Activated naive CD4-positive, alpha-beta T cell treated with anti-CD3 and anti-CD28 coated beads for 36 hours (primary cell): ENCODE measurements at places on chromosomes 13 and 19.

GRCh38 chr13:92838786-92839185 lies 387.8 kb upstream of the GPC6 start:
- no peak for DNase-seq

DNA sequence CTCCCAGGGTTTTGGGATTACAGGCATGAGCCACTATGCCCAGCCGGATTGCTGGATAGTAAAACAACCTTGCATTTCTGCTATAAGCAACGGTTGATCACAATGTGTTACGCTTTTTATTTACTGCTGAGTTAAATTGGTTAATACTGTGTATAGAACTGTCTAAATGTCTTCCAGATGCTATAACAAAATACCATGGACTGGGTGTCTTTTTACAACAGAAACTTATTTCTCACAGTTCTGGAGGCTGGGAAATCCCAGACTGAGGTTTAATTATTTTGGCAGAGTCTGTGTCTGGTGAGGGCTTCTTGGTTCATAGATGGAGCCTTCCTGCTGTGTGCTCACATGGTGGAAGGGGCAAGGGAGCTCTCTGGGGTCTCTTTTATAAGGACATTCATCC lies 65.5 kb downstream of the ING1 start:
- DNase-seq, result no peak

- no peak for DNase-seq
These were observed 109.9 kb downstream of the RBM26 start for GRCh38 chr13:79295906-79296706.

DNA sequence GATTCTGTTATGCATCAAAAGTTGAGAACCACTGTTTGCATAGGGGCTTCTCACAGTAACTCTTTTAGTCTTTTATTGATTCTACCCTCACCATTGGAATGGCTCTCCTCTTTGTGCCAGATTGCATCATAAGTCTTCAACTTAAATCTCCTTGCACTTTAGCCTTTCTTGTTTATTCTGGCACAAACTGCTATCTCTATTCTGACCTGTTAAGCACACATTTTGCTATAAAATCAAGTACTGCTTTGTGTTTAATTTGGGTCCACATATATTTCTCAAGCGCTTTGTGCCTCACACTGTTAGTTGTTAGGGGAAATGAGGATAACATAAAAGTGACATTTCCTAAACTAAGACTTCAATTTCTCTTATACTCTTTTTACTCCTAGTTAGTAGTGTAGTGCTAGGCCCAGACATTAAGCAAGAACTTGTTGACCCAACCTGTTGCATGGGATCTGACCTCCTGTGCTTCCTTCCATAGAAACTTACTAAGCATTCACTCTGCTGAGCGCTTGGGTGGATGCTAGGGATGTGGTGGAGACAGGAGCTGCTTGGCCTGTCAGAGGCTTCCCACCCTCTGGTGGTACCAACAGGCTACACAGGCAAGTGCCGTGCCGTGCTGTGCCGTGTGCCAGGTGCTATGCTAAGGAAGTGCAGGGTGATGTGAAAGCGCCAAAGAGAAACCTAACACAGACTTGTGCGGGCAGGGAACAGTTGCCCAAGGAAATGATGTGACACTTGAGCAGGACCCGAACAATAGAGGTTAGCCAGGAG lies 1.2 kb downstream of the UTP14C start:
- no peak for DNase-seq

GRCh38 chr13:48715977-48716376 lies 62.2 kb downstream of the CYSLTR2 start:
- no peak for DNase-seq

DNA sequence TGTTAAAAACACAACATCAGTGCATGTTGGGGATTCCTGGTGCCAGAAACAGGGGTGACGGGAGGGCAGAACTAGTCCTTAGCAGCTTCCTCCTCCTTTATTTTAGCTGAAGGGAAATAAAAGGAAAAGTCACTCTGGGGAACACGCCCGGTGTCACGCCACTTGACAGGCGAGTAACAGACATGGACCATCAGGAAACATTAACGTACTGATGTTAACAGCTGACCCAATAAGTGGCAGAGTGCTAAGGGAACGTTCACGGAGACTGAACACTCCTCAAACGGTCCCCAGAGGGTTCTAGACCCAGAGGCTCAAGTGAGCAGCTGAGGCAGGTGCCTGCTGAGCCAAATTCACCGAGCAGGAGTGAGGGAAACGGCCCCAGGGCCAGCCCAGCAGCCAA lies 13.9 kb upstream of the EIF3G start:
- DNase-seq, result no peak

DNA sequence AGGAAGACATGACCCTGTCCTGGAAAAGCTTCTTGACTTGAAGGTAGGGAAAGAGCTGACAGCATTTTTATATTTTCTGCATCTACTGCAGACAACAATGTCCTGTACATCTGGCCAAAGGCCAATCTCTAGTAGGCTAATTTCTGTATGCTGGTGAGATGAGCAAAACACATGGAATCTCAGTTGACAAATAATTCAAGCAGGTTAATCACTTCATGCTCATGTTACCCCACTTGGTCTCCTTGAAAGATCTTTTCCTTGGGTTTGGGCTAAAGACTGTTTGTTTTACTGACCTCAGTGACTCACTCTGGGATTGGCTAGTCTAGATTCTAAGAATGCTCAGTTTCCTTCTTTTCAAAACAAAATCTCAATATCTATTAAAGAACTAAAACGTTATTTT lies 298.8 kb downstream of the LMO7 start:
- DNase-seq, result no peak

- DNase-seq, result no peak
These were observed 51.6 kb downstream of the CHST8 start for GRCh38 chr19:33673258-33673875.

DNA sequence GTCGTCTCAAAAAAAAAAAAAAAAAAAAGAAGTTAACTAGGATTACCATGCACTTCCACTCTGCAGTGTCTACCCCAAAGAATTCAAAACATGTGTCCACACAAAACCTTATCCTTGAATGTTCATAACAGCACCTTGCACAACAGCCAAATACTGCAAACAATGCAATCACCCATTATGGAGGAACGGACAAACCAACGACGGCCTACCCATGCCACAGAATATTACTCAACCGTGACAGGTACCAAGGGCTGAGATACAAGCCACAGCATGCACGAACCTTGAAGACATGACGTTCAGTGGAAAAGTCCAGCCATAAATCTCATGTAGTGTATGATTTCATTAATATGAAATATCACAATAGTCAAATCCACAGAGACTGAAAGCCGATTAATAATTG lies 3.0 kb upstream of the SHISA7 start:
- no peak for DNase-seq

GRCh38 chr13:97549201-97549600 lies 115.2 kb downstream of the RAP2A start:
- DNase-seq, result no peak

DNA sequence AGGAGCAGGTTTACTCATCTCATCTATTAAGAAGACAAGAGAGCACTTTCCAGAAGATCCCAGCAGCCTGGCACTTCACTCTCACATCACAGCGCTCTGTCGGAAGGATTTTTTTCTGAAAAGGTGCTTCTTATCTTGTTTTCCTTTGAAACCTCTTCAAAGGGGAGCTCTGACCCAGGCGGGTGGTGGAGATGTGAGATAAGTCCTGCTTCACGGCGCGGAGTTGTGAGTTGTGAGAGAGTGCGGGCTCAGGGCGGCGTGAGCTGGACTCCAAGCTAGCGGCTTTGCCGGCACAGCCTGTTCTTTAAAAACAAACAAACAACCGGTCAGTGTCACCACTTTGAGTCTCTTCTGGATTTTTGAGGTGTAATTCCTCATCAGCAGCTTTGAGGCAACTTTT lies 169.0 kb upstream of the ARGLU1 start:
- no peak for DNase-seq

GRCh38 chr13:103866048-103866447 lies 799.8 kb upstream of the SLC10A2 start:
- DNase-seq, result no peak

DNA sequence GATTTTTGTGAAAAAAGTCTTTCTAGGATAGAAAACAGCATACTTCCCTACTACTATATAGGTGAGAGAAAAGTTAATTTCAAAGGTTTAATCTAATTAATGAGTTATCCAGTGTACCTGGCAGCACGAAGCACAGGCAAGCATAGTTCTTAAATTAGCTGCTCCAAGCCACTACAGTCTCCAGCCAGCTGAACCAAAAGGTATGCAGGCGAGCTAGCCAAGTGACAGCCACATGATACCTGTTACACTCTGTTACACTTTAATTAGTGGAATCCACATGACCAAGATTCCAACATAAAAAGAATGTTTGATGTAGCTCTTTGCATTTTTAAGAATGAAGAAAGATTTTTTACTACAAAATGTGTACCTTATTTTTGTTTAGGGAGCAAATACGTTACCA lies 15.5 kb downstream of the SLC25A30 start:
- DNase-seq, result no peak

DNA sequence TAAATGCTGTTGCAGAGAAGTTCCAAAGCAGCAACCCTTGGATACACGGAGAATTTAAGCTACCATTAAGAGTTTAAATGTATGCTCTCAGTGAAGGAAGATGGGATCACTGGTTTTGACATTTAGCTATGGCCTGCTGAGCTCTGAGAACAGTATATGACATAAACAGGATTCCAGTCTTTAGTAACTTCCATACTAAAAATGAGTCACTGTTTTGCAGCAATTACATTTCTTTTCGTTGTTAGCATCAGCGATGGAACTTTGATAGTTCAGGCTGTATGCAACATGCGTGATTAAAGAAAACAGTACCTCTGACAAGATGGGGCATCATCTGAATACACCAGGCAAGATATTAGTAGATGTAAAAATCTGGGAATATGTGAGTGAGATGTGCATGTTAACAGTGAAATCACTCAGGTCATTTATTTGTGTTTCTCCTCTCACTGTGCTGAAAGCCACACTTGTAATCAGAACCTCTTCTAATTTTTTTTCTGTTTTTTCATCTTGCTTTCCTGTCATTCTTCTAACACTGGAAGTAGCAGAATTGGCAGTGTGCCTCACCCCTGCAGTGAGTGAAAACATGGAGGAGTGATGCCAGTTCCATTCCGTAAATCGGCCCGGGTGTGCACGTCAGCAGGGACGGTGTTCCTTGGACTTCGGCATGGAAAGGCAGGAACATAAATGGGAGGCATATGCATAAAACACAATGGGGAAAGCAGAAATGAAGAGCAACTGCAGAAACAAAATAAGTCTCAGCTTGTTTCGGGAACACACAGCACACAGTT lies 361.5 kb downstream of the OXGR1 start:
- no peak for DNase-seq

- DNase-seq, result peak; percentile 6
These were observed 1.1 kb downstream of the DACH1 start for GRCh38 chr13:71865874-71866334.

DNA sequence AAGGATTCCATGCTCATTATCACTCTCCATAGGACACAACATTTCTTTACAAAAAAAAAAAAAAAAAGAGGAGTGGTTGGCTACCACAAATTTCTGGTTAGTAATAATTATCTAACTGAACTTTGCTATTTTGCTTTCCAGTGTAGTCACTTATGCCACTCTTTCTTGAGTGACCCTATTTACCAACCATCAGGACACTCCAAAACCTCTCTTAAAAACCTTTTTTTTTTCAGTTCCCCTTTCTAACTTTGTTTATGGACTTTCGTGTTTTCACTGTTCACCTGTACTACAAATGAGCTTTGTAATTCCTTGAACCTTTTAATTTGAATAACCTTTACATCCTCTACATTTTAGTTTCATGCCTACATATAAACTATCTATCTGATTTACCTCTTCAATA lies 686.5 kb upstream of the PCDH9 start:
- DNase-seq, result no peak

- DNase-seq, result no peak
These were observed 38.7 kb downstream of the SIAH3 start for GRCh38 chr13:45812695-45813372.

GRCh38 chr13:35817642-35818607 lies 313.3 kb downstream of the DCLK1 start:
- DNase-seq, result no peak

GRCh38 chr19:57314146-57314545 lies 6.1 kb upstream of the ZNF543 start:
- no peak for DNase-seq

DNA sequence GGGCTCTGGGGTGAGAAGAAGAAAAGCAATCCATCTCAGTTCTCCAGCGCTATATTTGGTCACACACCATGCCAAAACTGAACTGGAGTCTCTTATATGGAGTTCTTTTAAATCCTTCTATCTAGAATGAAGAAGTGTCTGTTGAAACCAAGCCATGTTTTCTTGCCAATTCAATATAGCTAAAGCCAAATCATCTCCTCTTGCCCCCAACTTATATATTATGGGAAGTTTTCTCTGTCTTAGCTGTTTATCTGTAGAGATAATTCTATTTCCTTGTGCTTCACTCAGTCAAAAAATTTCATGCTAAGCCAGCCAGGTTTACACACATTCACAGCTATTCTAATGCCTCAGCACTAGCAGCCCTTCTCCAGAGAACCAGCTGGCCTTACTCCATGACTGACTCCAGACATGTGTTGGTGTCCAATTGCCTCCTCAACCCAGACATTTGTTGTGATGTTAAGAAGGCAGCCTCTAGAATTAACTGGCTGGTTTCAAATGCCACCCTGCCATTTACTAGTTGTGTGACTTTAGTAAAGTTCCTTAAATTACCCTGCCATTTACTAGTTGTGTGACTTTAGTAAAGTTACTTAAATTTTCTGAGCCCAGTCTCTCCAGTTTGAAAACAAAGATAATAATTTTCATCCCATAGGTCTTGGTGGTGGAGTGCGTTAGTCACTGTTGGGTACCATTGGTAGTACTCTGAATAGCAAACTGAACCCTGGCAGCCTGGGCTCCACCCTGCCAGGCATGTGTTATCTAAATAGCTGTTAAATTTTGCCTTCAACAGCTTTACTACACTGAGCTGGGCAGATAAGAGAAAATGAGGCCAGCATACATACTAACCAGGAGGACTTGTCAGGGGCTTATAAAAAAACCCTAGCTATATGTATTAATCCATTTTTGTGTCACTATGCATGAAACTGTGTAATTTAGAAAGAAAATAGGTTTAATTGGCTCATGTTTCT lies 525.1 kb downstream of the LMO7 start:
- no peak for DNase-seq

DNA sequence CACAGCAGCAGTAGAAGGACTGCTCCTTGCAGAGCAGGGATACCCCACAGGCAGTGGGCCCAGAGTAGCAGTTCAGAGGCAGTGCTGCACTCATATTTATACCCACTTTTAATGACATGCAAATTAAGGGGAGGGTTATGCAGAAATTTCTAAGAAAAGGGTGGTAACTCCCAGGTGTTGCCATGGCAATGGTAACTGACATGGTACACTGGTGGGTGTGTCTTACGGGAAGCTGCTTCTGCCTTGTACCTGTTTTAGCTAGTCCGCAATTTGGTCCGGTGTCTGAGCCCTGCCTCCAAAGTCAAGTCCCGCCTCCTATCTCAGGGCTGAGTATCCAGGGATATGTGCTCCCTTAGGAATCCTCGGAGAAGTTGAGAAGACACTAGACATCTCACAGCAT lies 79.2 kb upstream of the UQCRFS1 start:
- DNase-seq, result no peak

GRCh38 chr13:89372193-89372592 lies 1701.0 kb downstream of the SLITRK5 start:
- DNase-seq, result no peak
